Common myeloid progenitor, CD34-positive (primary cell): ENCODE measurements at places on chromosomes 11 and 22.

DNA sequence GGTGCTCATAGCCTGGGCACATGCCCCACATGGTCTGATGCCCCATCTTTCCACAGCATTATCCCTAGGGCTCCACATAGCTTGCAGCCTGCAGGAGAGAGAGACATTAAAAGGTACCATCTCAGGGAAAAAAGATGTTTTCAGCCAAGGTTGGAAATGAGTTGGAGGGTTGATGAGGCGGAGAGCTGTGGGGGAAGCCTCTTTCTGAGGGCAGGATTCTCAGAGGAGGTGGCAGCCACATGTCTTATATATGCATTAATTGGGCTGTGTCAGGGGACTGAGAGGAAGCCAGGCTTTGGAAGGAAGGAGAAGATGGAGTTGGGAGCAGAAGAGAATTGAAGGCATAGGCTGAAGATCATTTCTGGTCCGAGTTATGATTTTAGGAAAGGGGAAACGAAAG is 57.8 kb downstream of the CEP164 start:
- no peak for DNase-seq
- H3K4me3 ChIP-seq: no peak overlapping the region

DNA sequence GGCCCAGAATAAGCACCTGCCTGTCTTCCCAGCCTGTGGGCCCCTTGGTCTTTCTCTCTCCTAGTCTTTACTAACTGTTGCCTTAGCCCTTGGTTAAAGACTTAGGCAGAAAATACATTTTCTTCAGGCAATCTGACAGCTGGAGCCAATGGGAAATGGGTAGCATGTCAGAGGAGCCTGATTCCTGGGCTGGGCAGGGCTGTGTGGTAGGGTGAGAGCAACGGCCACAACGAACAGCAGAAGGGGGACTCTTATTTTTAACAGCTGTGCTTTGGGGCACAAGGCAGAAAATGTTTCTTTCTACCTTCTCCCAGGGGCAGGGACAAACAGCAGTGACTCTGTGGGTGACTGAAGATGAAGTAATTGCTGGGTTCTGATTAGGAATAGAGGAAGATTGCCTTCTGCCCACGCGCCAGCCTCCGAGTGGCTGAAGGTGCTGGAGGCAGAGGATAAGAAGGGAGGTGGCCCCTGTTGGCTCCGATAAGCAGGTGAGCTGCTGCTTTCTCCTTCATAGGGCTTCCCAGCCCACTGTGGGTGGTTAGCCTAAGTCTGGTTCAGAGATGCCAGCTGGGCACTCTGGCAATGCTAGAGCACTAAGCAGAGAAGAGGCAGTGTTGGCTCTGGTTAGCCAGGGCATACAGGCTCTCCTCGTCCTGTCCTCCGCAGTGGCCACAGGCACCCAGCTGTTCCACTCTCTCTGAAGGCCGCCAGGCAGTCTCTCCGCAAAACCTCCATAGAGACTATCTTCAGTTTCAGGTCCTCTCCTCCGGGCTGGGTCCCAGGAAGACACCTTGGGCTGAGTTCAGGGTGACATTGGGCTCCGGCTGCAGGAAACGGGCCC is 1.5 kb downstream of the YPEL4 start:
- H3K36me3 ChIP-seq: peaks cover 2% of the 10 kb centered on the region
- peak; percentile 90 for DNase-seq
- H3K4me3 ChIP-seq: peak overlapping the region; percentile 62
- peaks cover 60% of the 10 kb centered on the region for H3K4me1 ChIP-seq
- peaks cover 19% of the 10 kb centered on the region for H3K27me3 ChIP-seq
- H3K27ac ChIP-seq: no peak overlapping the region

DNA sequence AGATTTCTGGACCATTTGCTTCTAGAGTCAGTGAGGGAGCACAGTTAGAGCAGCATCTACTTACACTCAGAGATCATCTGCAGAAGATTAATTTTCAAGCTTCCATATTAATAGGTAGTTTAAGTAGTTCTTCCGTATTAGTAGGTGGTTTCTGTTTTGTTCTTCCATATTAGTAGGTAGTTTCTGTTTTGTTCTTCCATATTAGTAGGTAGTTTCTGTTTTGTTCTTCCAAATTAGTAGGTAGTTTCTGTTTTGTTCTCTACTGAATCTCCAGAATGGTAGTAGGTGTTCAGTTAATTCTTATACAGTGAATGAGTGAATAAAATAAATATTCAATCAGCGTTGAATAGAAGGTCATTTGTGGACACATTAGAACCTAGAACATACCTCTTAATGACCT is 175.7 kb downstream of the TMEM135 start:
- no peak overlapping the region for H3K27ac ChIP-seq
- H3K4me1 ChIP-seq: no peaks in the 10 kb centered on the region
- DNase-seq: no peak
- no peaks in the 10 kb centered on the region for H3K27me3 ChIP-seq

DNA sequence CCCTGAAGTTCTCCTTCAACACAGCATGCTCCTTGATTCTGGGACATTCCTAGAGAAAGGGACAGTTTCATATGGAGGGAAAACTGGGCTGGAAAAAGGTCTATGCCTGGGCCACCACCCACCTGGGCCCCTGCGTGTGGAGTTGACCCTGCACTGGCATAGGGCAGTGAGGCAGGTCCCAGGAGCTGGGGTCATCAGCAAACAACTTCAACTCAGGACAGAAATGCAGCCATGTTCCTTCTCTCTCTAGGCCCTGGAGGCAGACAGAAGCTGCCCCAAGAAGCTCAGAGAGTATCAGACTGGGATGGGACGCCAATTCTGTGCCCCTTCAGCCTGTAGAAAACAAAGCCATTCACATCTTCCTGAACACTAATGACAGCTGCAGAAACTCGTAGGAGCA is 34.9 kb downstream of the RTL6 start:
- H3K4me3 ChIP-seq: no peak overlapping the region
- H3K4me1 ChIP-seq: no peaks in the 10 kb centered on the region
- no peak overlapping the region for H3K27ac ChIP-seq
- DNase-seq: no peak
- H3K36me3 ChIP-seq: no peaks in the 10 kb centered on the region
- H3K27me3 ChIP-seq: peaks cover 2% of the 10 kb centered on the region

- H3K36me3 ChIP-seq: no peaks in the 10 kb centered on the region
- DNase-seq: no peak
- H3K4me1 ChIP-seq: peaks cover 21% of the 10 kb centered on the region
- no peaks in the 10 kb centered on the region for H3K27me3 ChIP-seq
Measured at GRCh38 chr11:59225017-59225416, 12.3 kb upstream of the MPEG1 start.
